ENCODE measurements at places on chromosomes 5 and 9.

- DNase-seq: no peak
These were observed 8.5 kb downstream of the ZDHHC12 start for GRCh38 chr9:128715436-128715750.

DNA sequence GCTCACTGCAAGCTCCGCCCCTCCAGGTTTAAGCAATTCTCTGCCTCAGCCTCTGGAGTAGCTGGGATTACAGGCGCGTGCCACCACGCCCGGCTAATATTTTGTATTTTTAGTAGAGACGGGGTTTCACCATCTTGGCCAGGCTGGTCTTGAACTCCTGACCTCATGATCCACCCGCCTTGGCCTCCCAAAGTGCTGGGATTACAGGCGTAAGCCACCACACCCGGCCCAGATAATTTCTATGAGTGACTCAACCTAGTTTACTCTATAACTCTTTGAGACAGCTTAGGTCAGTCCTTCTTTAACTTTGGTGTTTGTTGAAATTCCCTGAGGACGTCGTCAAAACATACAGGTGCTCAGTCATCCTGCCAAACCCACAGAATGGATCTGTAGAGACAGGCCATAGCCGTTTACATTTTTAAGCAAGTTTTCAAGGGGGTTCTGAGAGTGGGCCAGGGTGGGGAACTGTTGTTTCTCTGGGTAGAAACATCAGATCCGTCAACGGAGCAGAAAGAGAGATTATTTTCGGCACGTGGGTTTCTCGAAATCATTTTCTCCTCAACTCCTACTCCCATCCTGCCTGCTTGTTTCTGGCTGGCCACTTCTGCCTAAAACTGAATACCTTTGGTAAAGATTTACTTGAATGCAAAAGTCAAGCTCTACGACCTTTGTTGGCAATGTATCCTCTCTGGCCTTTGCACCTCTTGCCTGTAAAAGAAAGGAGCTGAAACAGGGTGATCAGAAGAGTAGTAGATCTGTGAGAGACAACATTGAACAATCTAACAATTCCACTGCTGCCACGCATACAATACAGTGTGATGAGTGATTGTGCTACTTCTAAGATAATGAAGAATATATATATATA, 6.0 kb upstream of the BOD1 start:
- DNase-seq: no peak

- no peak for DNase-seq
These were observed 568.1 kb downstream of the CTNND2 start for GRCh38 chr5:11335881-11336760.

- DNase-seq: no peak
These were observed 754.7 kb upstream of the CDH6 start for GRCh38 chr5:30438785-30439184.

DNA sequence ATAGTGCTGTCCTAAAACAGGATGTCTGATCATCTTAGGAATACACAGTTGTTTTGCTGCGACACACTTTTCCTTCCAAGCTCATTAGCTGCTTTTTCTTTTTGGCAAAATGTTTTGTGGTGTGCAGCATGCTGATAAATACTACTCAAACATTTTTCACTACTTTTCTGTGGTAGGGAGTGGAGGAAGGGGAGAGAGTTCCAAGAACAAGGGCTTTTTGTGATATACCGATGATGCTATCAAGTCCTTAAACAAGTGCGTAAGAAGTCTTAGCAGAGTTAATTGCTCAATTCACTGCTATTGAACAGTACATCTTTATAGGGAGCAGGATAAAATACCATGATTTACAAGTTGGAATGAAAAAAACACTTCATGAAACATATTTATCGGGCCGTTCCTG, 23.6 kb upstream of the TEK start:
- DNase-seq: no peak

- no peak for DNase-seq
These were observed 248.5 kb downstream of the PBX3 start for GRCh38 chr9:125995706-125996105.

- DNase-seq: no peak
These were observed 36.6 kb upstream of the KCNMB1 start for GRCh38 chr5:170425731-170426130.
